ENCODE measurements at places on chromosomes 11 and 22.

- peak; percentile 75 for DNase-seq
Observed at GRCh38 chr11:10930972-10931760, 73.3 kb upstream of the ZBED5 start.

DNA sequence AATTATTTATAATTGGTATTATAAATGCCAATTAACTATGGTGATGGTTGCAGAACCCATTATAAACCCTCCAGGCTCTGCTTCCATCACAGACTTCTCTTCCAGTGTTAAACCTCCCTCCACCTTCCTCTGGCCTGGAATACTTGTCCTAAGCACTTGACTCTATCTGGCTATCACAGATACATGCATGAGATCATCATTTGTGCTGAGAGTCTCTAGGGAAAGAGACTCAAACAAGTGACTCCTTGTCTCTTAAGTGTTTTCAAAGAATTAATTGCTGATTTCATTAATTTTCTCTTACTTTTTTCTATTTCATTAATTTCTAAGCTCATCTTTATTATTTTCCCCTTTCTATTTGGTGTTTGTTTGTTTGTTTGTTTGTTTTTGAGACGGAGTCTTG is 29.1 kb downstream of the RTL6 start:
- DNase-seq, result no peak

DNA sequence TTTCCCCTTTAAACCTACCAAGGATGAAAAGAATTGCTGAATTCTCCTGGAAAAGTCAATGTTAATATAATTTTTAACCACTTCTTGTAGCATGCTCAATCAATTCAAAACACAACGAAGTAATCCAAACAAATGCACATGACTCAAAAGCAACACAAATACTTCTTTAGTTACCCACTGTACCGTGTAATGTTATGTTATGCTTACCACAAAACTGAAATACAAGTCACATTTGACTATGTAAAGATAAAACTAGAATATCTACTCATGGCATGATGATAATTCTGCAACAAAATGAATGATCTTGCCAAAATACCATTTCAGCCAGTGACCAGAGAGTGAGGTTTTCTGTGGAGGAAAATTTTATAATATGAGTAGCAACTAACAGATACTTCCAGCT is 587.0 kb downstream of the DLG2 start:
- DNase-seq, result no peak

GRCh38 chr11:80613655-80614054 is 1172.8 kb upstream of the TENM4 start:
- DNase-seq, result no peak

DNA sequence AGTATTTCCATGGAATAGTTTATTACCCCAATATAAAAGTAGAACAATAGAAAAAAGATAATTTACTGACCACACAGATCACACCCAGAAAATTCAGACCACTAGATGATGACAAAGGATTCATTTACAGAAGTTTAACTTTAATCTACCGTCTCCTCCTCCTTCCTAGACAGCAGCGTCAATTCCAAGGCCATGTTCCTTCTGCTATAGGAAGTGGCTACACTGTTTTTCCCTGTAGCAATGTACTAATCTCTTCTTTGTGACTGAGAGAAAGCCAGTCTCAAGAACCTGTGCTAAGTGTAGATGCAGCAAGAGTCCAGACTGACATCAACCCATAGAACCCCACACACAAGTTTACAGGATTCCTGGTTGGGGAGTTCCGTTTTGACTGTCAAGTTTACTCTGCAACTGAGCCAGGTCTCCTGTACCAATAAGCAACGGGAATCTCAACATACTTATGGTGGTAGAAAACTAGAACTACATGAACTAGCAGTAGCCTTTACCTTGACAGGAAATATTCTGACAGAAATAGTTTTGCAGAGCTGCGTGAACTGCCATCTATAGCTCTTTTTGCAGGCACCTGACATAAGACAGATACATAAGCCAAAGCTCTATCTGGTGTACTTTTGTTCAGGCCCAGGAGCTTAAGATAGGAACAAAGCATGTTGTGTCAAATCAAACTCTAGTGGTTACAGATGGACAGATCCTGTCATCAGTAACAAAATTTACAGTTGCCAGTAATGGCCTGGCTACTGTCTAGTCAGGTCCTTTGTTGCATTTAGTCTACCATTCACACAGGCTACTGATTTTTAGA is 42.9 kb downstream of the MRTFA start:
- DNase-seq, result no peak

DNA sequence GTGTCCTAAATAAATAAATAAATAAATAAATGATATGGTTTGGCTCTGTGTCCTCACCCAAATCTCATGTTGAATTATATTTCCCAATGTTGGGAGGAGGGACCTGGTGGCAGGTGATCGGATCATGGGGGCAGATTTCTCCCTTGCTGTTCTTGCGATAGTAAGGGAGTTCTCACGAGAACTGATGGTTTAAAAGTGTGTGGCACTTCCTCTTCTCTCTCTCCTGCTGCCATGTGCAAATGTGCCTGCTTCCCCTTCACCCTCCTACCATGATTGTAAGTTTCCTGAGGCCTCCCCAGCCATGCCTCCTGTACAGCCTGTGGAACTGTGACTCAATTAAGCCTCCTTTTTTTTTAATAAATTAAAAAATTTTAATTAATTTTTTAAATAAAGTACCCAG is 138.2 kb downstream of the FBXO7 start:
- DNase-seq, result no peak
